Epithelial cell of prostate (primary cell): ENCODE measurements at places on chromosomes 3 and 15.
A peak's percentile ranks its signal among the peaks of the same experiment; 100 is the strongest.

DNA sequence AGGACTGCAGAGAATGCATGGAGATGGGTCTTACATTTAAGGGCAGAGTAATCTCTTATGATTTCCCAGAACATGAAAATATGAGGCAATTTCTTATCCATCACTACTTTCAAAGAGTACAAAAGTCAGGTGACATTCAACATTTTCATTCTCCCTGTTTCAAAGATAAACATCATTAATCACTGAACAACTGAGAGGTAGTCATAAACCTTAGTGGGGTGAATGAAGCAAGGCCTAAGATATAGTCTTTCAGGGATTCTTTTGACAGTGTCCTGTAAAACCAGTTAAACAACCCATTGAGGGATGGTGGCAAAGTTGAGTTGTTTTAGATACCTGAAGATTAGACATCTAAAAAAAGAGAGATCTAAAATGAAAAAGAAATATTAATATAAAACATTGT is 271.6 kb upstream of the CBLB start:
- peak; percentile 34 for DNase-seq

GRCh38 chr3:53554559-53555067 is 60.2 kb downstream of the CACNA1D start:
- DNase-seq, result no peak

GRCh38 chr3:64888165-64888564 is 200.4 kb upstream of the ADAMTS9 start:
- no peak for DNase-seq

GRCh38 chr3:64957408-64958198 is 269.8 kb upstream of the ADAMTS9 start:
- no peak for DNase-seq

- no peak for DNase-seq
Measured at GRCh38 chr15:66657185-66658020, 44.6 kb upstream of the SMAD6 start.

GRCh38 chr3:32948625-32949445 is 2.6 kb upstream of the CCR4 start:
- DNase-seq, result no peak

DNA sequence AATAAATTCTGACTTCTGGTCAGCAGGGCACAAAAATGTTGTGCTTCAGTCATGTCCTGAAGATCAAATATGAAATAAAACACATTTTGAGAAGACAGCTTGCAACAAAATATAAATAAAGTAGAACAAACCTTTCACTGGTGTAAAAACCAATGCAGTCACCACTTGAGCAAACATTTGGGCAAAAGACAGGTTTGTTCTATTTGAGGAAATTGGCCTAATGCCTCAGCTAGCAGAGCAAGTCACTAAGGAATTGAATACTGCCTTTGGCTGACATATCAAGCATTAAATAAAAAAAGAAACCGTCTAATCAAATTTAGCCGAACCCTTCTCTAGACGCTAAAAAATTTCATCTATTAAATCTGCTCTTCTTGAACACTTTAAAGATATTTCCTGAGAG is 475.4 kb upstream of the CNTN3 start:
- no peak for DNase-seq

DNA sequence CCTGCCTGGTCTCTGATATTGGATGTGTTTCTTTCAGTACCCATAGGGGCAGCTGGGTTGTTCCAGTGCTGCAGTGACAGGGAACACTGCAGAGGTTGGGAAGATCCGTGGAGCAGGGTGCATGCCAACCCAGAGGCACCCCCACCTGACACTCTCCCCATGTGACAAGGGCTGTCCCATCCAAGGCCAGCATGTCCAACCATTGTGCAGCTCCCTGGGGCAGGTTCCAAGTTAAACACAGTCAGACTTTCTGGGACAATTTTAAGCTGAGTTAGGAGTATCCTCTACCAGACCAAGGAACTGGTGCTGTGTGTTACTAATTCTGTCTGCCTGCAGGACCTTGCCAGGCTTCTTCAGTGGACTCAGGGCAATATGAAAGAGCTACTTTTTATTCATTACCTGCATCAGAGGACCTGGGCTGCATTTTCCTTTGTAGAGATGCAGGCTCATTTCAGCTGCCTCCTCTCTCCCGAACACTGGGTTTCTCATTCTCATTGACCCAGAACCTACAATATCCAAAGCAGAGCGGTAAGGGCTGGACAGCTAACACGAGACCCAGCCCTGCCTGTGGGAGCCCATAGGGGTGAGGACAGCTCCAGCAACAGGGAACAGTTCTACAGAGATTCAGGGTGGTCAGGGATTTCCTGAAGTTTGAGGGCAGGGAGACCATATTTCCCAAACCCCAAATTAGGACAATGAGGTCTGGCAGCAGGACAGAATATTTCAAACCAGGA is 72.7 kb downstream of the SPSB4 start:
- DNase-seq, result no peak

DNA sequence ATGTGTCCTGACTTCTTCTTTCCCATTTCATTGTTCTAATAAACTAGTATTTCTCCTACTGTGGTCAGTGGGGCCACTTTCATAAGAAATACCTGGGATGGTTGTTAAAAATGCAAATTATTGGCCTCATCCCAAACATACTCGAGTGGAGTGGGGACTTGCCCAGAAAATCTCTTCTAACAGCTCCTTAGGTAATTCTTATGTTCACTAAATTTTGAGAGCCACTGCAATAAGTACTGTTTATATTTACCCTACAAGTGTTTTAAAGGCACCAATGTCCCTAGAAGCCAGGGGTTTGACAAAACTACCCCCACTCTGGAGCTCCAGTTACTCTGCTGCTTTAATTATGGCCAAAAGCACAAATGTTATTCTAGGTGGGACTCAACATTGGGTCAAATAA is 70.0 kb upstream of the ACP3 start:
- DNase-seq, result no peak

- no peak for DNase-seq
Measured at GRCh38 chr15:90079619-90080457, 22.4 kb downstream of the IDH2 start.

DNA sequence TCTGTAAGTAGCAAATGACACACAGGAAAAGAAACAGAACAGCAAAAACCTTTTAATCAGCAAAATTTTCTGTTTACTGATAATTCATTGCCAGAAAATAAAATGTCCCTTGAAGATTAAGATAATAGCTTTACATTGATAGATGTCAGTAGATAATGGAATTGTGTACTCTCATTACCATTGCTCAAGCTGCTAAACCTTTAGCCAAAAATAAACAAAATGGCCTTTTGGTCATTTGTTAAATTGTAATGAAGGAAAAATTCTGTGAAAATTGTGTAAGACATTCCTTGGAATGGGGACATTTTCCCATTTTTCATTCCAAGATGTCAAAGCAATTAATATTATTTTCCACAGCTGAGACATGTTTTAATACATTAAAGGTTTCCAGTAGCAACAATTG is 189.8 kb downstream of the PLOD2 start:
- no peak for DNase-seq
